ENCODE measurements at places on chromosomes 7 and 10. TPM values are rescaled to one million over a fixed set of nuclear protein-coding genes. Genes with fewer than 3 reads are reported as not detected.

CCDC3 gene
- total RNA-seq = not detected

OPN1SW gene
- total RNA-seq = not detected

CTAGE6 gene
- not detected for total RNA-seq

TM9SF3 gene
- total RNA-seq = 80.2 TPM

CALML5 gene
- not detected for total RNA-seq
